ENCODE measurements at places on chromosomes 7 and 10.

GRCh38 chr7:113279256-113279655, 160.9 kb upstream of the SMIM30 start:
- no peak for DNase-seq

- DNase-seq, result no peak
These were observed 125.1 kb downstream of the CDH23 start for GRCh38 chr10:71521504-71522441.

- no peak for DNase-seq
These were observed 2.0 kb downstream of the SEMA3D start for GRCh38 chr7:85184599-85185423.

DNA sequence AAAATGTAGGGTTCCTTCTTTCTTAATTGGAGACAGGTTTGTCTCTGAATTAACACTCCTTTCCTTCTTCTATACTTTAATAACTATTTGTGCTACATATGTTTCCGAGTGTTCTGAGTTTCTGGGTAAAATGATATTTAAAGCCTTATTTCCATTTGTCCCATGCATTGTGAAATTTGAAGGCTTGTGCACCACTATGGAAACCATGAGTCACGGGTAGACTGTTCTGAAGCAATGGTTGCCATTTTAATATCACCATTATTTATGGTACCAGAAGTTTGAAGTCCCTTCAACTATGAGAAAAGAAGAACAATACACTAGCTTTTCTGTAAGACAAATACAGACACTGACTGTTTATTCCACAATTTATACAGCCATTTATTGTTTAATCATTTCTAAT, 44.7 kb upstream of the ZEB1 start:
- no peak for DNase-seq

DNA sequence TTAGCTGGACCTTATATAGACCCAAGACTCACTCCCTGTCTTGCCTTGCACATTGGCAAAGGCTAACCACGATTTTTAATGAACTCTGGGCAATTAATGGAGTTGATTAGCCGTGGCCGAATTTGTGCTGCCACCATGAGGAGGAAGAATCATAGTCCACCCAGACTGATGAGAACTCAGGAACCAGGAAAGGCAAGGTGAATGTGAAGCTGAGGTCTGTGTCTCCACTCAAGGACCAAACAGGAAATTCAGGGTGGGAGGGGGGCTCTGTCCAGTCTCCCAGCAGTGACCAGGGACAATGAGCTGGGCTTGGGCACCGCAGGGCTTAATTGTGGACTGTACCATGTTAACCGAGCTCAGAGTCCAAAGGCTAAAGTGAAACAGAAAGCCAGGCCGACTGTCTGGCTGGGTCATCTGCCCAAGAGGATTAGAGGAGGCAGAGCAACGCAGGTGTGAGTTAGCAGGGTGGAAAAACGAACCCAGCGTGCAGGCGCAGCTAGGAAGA, 127.0 kb upstream of the JCAD start:
- no peak for DNase-seq

Data from cortex of kidney (tissue), 1 donor.